CD4-positive, alpha-beta T cell treated with Interleukin-15 for 4 hours (primary cell): ENCODE measurements at places on chromosomes 12 and 14.

- DNase-seq, result no peak
Measured at GRCh38 chr14:76742966-76743365, 18.3 kb upstream of the VASH1 start.

- peak; percentile 46 for DNase-seq
Measured at GRCh38 chr12:388541-389141, 479 bp downstream of the KDM5A start.

DNA sequence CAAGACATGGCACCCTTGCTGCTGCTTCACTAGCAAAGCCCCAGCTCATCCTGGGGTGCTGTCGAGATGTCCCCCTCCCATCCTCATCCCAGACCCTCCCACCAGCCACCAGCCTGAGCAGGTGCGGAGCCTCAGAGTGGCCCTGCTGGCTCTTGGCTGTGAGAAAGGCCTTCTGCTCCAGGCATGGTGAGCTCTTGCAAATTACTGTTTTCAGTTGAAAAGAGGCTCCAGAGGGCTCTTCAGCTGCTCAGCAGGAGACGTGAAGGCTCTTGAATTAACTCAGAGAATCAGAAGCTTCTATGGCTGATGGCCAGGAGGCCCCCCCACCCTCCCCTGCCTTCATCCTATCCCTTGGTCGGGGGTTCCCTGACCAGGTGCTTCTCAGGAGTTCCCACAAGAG, 44.1 kb downstream of the WSCD2 start:
- DNase-seq, result no peak

- DNase-seq, result no peak
Measured at GRCh38 chr12:104506676-104507401, 50.1 kb downstream of the CHST11 start.

- no peak for DNase-seq
Measured at GRCh38 chr12:113088037-113088436, 31.5 kb downstream of the DTX1 start.

DNA sequence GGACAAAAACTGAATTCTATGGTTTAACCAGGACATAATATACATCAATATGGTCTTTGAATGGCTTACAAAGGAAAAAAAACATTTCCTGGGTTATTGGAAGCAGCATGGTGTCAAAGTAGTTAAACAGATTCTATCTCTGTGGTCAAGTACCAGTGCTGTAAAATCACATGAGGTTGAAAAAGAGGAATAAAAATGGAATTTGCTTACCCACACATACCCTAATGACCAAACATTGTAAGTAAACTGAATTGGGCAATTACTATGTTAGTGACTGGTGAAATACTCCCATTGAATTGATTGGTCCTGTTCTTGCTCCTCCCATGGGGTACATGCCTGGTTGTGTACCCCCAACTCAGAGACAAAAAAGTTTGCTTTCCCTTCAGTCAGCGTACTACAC, 19.6 kb downstream of the IFNG start:
- DNase-seq, result no peak

DNA sequence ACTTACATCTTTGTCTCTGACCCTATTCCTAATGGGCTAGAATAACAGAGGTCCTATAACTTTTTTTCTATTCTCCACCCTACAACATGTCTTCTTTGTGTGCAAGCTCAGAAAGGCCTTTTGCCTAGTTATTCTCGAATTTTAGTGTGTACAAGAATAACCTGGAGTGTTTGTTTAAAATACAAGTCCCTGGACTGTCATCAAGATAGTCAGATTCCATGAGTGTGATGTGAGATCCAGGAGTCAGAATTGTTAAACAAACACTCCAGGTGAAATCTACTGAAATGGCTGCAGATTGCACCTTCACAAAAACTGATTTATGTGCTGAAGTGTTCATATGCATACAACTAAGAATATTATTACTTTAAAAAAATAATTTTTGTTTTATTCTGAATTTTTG, 114.4 kb upstream of the DIO2 start:
- DNase-seq, result no peak

GRCh38 chr14:103880348-103881267, 33.2 kb upstream of the PPP1R13B start:
- DNase-seq, result no peak

GRCh38 chr12:80607361-80608135, 99.9 kb upstream of the MYF6 start:
- no peak for DNase-seq

GRCh38 chr14:61281186-61281947, at the start of gene TMEM30B:
Gene TMEM30B (minus strand): TSS chr14:61281338. CDS start chr14:61281147, 191 bp downstream.
- DNase-seq, result peak; percentile 37

DNA sequence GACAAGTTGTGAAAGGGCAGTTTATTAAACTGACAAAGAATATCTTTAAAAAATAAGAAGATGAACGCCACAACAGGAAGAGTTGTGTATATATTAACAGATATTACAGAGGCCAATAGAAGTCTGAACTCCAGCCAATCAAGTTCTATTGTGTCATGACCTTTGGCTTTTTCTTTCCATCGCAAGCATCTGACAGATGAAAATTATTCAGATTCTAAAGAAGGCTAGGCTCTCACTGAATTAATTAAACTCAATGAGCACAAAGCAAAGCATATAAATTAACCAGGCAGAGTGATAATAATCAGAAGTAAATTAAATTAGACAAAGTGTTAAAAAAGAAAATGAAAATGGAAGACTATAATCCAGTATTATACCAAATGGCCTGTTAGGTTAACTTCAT, 62.0 kb upstream of the PYGL start:
- DNase-seq, result no peak

- no peak for DNase-seq
Measured at GRCh38 chr14:78785265-78785664, 615.1 kb downstream of the NRXN3 start.

GRCh38 chr12:105574056-105574715, 243.7 kb downstream of the C12orf75 start:
- no peak for DNase-seq

GRCh38 chr14:99671235-99672224, 12.6 kb upstream of the CYP46A1 start:
- no peak for DNase-seq

DNA sequence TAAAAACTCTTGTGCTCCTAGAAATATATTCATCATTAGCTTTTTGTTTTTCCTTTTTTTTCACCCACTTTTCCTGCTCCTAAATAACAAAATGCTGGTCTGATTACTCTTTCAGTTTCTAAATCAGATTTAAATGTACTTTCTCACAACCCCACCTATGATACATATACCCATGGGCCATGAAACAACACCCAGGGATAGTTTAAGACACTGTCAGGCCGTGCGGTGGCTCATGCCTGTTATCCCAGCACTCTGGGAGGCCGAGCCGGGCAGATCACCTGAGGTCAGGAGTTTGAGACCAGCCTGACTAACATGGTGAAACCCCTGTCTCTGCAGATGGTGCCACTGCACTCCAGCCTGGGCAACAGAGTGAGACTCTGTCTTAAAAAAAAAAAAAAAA, 1.6 kb upstream of the NUMB start:
- no peak for DNase-seq

GRCh38 chr12:103470664-103471063, 25.1 kb downstream of the C12orf42 start:
- DNase-seq, result no peak

- DNase-seq, result no peak
Measured at GRCh38 chr14:73764406-73765280, 50.5 kb upstream of the PNMA1 start.

GRCh38 chr14:69090187-69090789, 62.6 kb downstream of the DCAF5 start:
- peak; percentile 24 for DNase-seq

- no peak for DNase-seq
Measured at GRCh38 chr12:83214185-83214584, 527.5 kb downstream of the TMTC2 start.

GRCh38 chr12:87406926-87407325, 622.3 kb downstream of the C12orf50 start:
- DNase-seq, result no peak

DNA sequence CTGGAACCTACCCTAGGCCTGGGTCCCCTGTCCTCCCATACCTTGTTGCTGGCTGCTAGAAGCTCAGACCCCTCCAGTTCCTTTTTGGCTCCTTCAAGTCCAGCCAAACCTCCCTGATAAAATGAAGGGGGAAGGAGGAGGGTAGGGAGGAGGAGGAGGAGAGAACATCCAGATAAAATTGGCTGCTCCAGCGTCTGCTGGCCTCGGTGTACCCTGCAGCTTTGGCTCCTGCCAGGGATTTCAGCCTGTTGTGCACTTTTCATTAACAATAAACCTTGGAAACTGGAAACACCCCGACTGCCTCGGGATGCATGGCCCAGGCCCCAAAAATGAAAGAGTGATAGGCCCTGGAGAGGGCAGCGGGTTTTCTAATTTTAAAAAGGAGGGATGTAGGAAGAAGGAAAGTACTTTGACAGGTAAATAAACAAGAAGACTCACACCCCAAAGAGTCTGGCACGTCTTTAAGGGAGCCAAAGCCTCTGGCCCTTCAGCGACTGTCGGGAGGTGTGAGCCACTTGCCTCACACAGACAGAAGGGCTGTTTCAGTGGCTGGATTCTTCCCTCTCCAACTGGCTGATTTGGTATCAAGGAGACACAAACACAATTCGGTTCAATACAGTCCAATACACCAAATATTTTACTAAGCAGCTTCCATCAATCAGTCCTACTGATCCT, 49.8 kb downstream of the NUAK1 start:
- no peak for DNase-seq

DNA sequence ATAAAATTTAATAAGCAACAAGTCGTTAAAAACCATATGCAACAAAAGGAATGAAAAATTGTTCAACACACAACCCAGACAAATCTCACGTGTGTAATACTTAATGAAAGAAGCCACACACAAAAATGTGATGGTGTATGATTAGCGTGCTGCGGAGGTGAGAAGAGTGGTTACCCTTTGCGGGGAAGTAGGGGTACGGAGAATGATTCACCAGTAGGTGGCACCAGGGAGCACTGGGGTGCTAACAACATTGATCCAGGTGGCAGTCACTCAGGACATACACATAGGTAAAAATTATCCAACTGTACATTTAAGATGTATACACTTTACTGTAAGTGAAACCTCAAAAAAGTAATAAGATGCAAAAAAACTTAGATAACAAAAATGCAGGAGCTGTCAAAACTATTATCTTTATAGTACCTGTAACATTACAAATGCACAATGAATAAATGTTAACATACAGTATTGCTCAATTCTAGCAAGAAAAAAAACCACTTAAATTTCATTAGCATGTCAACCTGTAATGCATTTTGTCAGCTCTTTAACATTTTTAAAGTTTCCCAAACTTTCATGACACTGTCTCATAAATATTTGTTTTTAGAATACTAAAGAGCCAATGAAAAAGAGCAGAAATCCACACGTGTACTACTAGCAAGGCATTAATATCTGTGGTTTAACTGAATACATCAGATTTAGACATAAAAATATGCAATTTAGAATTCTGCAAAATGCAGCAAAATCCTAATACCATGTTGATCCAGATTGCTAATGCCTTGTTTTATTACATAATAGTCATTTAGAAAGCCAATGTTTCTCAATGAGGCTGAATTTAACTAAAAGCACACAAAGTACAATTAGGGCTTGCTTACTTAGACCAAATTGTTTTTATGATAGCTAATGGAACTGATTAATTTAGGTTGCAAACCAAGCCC, 46.7 kb downstream of the TMCC3 start:
- DNase-seq, result peak; percentile 59

DNA sequence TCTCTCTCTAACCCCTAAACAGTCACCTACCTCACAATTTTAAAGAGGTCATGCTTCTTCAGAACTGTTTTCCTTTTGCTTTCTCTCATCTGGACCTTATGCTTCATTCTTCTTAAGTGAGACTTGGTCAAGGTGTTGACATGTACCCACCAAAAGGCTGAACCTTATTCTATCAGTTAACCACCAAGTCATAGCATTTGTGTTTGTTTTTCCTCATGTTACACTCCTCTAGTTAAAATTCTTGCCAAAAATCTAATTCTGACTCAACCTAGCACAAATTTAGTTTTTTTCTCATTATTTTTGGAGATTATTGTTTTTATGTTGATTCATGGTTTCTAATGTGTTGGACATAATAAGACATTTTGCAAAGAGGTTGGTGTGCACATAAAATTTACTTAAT, 578.6 kb downstream of the SLC16A7 start:
- no peak for DNase-seq

GRCh38 chr14:103749452-103749851, 33.8 kb downstream of the ZFYVE21 start:
- no peak for DNase-seq

DNA sequence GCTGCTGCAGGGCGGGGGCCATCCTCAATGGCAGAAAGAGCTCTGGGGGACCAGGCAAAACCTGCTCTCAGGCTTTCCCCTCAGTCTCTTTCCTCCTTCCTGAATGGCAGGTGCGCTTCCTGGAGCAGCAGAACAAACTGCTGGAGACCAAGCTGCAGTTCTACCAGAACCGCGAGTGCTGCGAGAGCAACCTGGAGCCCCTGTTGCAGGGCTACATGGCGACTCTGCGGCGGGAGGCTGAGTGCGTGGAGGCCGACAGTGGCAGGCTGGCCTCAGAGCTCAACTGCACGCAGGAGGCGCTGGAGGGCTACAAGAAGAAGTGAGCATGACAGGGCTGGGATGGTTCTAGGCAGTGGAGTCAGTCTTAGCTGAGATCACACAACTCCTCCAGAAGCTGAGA, 22.9 kb upstream of the KRT83 start:
- no peak for DNase-seq

DNA sequence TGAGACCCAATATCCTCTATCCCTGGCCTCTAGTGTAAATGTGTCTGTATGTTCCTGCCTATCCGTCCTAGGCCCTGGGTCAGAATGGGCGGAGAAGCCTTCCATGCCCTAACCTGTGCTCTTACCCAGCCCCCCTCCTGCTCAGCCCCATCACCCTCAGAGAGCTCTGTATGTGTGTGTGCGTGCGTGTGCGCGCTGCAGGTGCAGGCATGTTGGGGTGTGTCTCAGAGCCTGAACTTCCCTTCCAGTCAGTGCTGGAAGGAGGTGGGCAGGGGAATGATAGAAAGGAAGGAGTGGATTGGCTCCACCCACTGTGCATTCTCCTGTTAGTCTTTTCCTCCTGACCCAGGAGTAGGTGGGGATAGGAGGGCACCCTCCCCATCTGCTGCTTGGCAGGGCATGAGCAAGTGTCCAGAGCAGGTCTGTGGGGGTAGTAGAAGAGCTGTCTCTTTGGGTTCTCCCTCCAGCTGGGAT, 7.2 kb downstream of the NAB2 start:
- no peak for DNase-seq

DNA sequence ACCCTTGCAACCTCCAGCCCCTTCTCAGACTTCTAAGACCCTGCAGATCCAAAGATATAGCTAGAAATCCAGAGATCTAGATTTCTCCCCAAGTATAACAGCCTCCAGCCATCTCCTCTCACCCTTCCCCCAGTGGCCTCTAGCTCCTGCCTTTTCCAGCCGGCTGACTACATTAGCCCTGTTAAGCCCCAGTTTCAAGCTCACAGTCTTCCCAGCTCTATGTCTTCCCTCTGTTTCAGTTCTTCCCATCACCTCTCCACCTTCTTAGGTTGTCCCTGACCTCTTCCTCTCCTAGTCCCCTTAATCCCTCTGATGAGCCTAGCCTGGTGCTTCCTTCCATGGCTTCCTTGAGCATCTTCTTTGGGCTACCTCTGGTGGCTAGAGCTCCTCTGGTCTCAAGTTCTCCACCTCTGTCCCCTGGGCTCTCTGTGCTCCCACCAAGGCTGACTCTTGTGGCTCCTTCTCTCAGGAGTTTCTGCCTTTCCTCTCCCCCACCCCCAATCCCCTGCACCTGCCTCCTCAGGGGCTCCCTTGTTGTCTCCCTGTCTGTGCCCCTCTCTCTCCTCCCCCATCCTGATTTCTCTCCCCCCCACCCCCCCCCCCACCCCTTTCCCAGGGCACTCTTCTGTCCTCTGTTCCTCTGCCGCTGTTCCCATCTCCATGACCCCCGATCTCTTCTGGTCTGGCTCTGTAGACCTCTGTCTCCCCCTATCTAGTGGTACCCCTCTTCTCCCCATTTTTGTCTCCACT, 816 bp upstream of the GDF11 start:
- no peak for DNase-seq

GRCh38 chr12:98591209-98591608, 2.3 kb upstream of the SLC25A3 start:
- no peak for DNase-seq
